ENCODE measurements at places on chromosomes 3 and 15.

DNA sequence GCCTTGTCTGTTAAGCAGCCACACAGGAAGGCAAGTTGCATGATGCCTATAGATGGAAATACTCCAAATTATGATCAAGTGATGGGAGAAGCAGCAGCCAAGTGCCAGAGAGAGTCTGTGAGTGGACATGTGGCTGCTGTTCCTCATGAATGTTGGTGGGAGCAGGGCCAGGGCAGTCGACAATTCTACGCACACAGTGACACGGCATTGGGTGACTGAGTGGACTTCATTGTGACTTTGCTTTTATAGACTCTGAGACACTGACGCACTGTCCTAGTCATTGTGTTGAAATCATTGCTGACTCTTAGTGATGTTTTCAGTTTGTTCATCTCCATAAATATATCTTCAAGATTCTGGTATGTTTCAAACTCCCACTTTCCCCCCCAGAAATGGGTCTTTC is 246.3 kb upstream of the SEMA6D start:
- DNase-seq, result no peak

DNA sequence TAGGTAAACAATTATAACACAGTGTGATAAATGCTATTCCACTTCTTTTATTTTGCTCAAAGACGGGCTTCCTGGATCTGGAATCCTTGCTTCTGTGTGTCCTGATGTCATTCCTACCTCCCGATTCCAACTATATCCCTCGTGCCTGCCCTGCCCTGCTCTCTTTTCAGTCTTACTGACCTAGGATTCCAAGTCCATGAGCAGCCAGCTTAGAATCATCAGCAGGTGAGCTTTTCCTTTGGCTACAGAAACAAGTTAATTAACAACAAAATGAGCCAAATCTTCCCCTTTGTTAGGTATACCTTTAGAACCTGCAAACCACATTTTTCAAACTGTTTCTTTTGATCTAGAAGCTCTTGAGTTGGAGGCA is 21.9 kb upstream of the KPNA1 start:
- DNase-seq, result no peak

DNA sequence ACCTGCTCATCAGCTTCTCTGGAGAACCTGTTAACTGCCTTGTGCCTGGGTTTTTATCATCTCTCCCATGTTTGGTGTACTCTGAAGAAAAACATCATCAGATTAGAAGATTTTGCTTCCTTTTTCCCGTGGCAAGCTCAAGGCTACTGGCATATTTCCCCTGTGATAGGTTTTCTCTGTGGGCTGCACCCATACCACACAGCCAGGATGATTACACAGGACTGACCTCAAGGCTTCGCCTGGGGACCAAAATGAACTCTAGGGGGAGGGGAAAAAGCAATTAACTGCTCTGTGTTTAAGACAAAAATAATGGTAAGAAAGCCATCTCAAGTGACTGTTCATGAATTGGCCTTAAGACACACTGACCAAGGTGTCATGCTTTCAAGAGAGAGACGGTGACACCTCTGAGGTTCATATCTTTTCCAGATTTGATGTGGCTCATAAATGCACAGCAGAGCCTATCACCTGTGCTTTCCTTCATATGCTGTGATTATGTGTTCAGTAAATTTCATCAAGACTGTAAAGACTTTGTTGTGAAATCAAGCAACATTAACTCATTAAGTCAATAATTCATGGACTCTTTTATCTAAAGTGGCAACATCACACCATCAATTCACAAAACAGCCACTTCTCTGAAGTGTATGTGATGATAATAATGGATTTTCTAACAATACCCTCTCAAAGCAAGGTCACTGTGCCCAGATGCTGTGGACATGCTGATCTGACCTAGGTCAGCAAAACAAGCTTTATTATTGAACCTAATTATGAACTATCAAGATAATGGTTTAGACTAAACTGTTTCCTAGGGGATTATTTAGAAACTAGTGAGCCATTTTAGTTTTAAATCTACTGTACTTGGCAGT is 427.9 kb downstream of the WDR72 start:
- no peak for DNase-seq

DNA sequence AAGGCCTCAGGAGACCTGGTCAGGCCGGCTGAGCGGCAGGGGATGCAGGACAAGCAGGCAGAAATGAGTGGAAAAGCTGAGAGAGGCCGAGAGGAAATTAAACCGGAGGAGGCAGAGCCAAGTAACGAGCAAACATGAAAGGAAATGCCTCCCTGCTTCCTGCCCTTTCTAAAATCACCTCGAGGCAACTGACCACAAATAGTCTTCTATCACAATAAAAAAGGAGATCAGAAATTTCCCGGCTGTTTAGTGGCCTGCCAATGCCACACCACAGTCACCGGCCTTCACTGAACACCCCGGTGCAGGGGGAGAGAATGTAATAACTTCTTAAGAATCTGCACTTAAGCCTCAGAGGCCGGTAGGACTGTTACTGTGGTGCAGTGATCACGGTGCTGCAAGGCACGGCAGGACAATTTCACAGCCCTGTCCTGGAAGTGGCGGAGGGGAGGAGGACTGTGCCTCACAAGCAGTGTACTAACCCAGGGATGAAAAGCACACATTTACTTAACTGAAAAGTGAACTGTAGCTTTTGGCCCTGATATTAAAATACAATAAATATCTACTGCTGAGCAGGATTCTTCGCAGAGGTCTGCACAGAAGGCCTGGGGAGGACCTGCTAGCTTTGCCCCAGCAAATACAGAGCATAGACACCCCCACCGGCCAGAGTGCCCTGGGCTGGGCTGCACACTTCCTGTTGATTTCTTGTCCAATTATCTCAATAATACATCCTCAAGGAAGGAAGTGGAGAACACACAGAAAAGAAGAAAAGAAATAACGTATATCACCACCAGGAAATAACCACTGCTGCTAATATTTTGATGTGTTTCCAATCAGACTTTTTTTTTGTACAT is 183.5 kb upstream of the NSMCE3 start:
- no peak for DNase-seq

GRCh38 chr3:27201492-27201891 is 167.7 kb downstream of the NEK10 start:
- no peak for DNase-seq

GRCh38 chr3:115990669-115991068 is 367.4 kb downstream of the GAP43 start:
- DNase-seq, result no peak

- no peak for DNase-seq
Measured at GRCh38 chr3:179074656-179075055, 3.0 kb upstream of the ZMAT3 start.

All from effector CD4-positive, alpha-beta T cell (primary cell).